ENCODE measurements at places on chromosomes 6 and 20.

GRCh38 chr20:45937765-45938164 lies 3.3 kb downstream of the PCIF1 start:
- no peak for DNase-seq

DNA sequence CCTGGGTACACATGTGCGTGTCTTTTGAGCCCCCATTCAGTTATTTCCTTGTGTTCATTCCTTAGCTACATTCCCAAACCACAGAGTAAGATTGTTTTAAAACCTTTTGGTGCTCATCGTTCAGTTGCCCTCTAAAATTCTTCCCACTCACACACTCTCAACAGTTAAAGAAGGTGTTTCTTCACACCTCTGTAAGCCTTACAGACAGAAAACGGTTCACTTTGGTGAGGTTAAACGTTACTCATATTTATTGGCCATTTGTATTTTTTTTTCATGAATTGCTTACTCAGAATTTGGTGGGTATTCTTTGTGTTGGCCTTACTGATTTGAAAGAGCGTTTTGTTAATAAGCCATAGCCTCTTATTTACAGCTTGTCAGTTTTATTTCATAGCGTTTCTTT lies 97.7 kb downstream of the CDYL start:
- no peak for DNase-seq

GRCh38 chr20:62956387-62957135 lies 4.1 kb downstream of the SLC17A9 start:
- no peak for DNase-seq

GRCh38 chr6:11614534-11615213 lies 77.1 kb downstream of the TMEM170B start:
- DNase-seq = no peak

- peak; percentile 77 for DNase-seq
These were observed 64.6 kb upstream of the TXNDC5 start for GRCh38 chr6:7974938-7975763.

- DNase-seq = no peak
These were observed 33.3 kb upstream of the AFDN start for GRCh38 chr6:167793421-167793820.

- no peak for DNase-seq
These were observed 279.1 kb downstream of the UTRN start for GRCh38 chr6:144564202-144564601.

DNA sequence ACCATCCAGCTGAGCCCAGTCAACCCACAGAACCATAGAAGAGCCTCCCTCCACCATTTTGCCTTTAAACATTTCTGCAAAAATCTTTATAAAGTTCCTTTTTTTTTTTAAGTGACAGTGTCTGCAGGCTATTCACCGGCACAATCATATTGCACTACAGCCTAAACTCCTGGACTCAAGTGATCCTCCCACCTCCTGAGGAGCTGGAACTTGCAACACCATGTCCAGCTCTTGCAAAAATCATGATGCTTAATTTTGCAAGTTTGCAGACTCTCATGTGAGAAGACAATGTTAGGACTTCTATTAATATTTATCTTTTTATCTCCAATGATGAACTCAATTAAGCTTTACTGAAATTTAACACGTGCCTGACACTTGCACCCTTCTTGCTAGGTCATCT lies 88.8 kb downstream of the INSM1 start:
- no peak for DNase-seq

GRCh38 chr6:18269253-18269652 lies 4.9 kb upstream of the DEK start:
- no peak for DNase-seq

- no peak for DNase-seq
These were observed 27.8 kb upstream of the MROH8 start for GRCh38 chr20:37207171-37207570.

GRCh38 chr6:105545947-105546731 lies 143.3 kb upstream of the PREP start:
- no peak for DNase-seq

DNA sequence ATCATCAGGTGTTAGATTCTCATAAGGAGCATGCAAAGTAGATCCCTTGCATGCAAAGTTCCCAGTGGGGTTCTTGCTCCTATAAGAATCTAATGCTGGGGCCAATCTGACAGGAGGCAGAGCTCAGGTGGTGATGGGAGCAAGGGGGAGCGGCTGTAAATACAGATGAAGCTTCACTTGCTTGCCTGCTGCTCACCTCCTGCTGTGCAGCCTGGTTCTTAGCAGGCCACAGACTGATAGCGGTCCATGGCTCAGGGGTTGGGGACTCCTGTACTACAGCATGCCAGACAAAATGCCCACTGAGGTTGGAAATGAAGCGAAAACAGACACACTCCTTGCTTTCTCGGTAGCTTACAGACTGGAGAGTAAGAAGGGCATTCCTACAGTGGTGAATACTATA lies 386.8 kb downstream of the PLCB1 start:
- DNase-seq = no peak

DNA sequence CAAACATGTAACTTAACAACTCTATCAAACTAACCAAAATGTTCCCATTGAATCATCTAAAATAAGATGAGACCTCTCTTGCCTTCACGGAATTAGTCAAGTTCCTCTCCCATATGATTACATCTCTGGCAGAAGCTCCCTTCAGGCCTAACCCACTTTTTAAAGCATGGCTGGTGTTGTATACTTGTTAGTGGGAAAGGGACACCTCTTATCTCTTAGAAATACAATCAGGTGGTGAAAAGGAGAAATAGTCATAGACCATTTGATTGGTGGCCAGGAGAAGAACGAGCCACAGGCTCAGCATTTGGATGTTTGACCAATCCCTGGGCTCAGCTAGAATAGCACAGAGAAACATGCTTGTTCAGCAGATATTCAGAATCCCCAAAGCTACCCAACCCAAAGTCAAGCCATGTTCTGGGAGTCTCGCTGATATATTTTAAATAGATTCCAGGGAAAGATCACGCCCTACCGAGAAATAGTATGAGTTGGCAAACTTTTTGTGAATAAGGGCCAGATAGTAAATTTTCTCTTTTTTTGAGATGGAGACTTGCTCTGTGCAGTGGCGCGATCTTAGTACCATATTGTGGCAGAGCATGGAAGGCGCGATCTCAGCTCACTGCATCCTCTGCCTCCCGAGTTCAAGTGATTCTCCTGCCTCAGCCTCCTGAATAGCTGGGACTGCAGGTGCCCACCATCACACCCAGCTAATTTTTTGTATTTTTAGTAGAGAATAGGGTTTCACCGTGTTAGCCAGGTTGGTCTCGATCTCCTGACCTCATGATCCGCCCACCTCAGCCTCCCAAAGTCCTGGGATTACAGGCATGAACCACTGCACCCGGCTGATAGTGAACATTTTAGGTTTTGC lies 126.3 kb upstream of the MYLIP start:
- DNase-seq = no peak

DNA sequence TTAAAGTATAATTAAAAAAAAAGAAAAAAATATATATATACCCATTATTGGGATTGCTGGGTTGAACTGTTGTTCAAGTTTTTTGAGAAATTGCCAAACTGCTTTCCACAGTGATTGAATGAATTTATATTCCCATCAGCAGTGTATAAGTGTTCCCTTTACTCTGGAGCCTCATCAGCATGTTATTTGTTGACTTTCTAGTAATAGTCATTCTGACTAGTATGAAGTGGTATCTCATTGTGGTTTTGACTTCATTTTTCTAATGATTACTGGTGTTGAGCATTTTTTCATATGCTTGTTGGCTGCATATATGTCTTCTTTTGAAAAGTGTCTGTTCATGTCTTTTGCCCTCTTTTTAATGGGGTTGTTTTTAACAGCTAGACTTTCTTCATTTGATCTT lies 1260.8 kb upstream of the GJE1 start:
- no peak for DNase-seq

GRCh38 chr6:44771647-44772415 lies 384.3 kb downstream of the CDC5L start:
- no peak for DNase-seq

DNA sequence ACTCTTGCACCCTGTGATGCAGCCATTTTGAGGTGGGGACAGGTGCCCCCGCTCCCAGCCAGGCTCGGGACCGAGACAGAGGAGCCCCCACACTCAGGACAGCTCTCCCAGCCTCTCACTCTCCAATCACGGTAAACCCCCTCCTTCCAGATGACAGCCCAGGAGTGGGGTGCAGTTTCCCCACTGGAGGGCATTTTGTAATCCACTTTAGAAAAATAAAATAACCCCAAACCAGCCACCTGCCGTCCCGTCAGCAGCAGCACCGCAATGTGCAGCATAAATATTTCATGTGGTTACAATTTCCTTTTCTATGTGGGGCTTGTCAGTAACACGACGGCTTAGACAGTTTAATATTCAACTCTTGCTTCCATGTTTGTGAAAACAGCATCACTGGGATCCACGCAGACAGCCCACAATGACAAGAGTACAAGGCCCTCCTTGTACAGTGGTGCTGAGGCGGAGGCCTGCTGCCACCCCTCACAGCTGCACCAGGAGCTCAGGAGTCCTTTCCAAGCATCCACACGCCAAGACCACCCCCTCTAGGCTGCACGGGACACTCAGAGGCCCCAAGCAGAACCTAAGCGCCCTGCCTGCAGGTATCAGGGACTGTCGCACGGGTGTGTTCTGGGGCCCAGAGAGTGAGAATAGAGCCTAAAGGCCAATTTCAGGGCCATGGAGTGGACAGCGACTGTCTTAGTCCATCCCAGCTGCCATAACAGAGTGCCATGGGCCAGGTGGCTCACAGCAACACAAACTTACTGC lies 116.7 kb downstream of the JPH2 start:
- peak; percentile 20 for DNase-seq

- DNase-seq = no peak
These were observed 694 bp downstream of the MRPS18B start for GRCh38 chr6:30618270-30618797.

DNA sequence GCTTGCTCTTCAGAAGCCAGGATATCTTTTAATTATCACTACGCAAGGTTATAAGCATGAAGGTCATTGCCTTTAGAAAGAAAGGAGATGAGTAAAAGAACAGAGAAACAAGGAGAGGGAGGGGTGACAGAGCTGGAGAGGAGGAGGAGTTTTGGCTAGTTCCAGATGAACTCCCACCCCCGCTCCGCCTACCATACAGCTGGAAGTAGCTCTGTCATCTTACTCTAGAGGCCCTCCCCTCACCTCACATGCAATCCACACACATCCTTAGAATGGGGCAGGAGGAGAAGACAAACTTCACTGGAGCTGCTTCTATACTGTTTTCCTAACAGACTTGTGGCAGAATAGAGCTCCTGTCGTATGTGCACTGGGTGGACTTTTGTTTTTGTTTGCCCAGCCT lies 144.7 kb downstream of the SCML4 start:
- no peak for DNase-seq

GRCh38 chr6:74705451-74705850 lies 500.4 kb downstream of the COL12A1 start:
- DNase-seq = no peak

DNA sequence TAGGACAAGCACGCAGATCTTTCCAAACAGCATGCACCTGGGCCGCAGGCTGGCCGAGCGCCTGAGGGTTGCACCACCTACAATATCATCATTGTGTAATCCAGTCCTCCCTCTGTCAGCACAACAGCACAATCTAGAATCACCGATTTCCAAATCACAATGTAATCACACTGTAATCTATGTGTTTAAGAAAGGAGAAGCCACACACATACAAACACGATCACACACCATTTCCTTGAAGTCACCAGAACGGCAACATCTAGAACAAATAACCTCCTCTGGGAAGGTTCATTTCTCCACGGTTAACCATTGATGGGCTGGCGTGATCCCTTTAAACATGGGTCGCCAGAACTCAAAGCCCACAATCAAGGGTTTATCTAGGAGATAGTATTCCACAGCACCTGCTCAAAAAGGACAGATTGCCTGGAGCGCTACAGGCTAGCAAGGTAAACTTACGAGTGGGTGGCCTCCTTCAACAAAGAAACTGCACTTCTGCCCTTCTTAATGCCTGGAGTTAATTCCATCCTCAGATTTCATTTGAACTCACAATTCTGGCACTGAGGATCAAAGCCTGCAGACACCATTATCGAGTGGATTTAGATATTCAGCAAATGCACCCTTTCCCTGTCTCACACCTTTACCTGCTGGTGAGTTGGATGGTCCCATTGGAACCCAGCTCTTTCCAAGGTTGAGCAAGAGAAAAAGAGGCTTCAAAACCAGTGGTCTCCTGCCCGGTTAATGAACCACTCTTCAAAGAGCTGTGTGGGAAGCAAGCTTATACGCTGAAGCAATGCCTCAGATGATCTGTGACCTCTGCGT lies 83.8 kb upstream of the FOXQ1 start:
- no peak for DNase-seq

- no peak for DNase-seq
These were observed 198.1 kb upstream of the SGK1 start for GRCh38 chr6:134515986-134516385.

- DNase-seq = no peak
These were observed 84.5 kb downstream of the HIVEP2 start for GRCh38 chr6:142860498-142860897.

DNA sequence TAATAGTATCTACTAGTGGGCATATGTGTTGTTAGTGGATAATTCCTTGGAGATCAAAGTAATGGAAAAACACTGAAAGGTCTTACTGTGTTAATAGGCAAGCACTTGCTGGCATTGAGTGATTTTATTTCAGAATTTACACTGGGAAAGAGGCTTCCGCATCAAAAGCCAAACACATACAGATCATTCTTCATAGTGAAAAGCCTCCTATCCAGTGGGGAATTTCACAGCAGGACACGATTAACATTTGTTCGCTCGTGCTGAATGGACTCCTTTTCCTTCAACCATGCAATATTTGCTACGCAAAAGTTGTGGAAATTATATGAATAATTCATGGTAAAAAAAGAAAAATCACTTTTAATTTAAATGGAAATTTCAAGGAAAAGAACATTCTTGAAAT lies 26.4 kb downstream of the GABRR1 start:
- no peak for DNase-seq

- no peak for DNase-seq
These were observed 15.5 kb upstream of the ZFP57 start for GRCh38 chr6:29696147-29697125.

GRCh38 chr20:50491926-50492634 lies 18.1 kb upstream of the PTPN1 start:
- DNase-seq = no peak

Data from substantia nigra (tissue), 51 donors.